ENCODE measurements at places on chromosomes 5 and 9.

DNA sequence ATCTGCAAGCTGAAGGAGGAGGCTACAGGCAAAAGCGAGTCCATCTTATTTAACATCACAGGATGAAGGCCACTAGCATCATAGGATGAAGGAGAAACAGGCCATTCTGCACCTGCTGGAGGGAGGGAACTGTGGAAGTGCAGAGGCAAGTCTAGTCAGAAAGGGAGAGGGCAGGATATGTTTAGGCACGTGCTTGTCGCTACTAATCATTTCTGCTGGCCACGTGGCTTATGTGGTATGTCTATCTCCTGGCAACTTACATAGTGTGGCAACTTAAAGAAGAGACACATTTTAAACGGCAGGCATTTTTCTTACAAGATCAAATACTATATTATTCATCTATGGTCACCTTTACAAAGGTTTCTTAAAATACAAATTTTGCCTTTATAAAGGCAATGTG is 74.0 kb downstream of the GNAQ start:
- no peak for DNase-seq

DNA sequence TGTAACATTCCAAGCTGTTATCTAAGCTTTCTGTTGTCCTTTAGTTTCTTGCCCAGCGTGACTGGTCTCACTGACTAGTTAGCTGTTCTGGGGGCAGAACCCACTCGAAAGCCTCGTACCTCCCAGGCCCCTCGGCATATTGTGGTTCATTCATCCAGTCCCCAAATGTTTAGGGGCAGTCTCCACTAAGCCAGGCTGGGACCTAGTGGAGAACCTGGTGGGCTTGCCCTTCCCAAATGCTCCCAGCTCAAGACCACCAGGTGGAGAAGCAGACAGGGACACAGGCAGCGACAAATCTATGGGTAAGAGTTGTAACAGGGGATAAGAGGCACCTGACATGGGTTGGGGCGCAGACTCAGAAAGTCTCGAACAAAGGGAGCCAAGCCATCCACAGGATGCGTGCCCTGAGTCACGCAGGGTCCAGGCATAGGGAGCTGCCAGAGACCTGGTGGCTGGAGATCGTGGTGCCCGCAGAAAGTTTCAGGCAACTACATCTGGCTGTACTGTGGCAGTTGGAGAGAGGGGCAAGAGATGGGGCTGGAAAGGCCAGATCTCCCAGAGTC is 851 bp upstream of the EEIG1 start:
- DNase-seq = no peak

- DNase-seq = no peak
These were observed 138.0 kb downstream of the PIK3R1 start for GRCh38 chr5:68353605-68354004.

GRCh38 chr9:137190315-137190856 is 1.9 kb downstream of the SSNA1 start:
- DNase-seq = no peak

DNA sequence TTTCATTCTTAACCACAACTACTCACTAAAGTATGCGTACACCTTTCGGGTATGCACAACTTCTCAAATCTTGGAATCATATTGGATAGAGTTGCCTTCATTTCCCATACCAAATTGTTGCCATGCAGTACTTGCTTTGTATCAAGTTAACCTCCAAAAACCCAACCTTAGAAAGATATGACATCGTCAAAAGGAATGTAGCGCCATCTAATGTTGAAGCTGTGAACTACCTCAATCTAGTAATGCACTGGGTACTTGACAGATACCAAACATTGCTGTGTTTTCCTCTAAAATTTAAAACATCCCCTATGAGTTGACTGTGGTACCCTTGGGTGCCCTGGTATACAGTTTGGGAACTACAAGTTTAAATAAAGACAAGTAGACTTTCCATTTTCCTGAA is 318.4 kb downstream of the ARL15 start:
- no peak for DNase-seq
